Right ventricle myocardium superior (tissue), 1 donor: ENCODE measurements at places on chromosomes 1 and 21.

GRCh38 chr1:172883387-172883791, 167.4 kb downstream of the TNFSF18 start:
- DNase-seq = no peak

DNA sequence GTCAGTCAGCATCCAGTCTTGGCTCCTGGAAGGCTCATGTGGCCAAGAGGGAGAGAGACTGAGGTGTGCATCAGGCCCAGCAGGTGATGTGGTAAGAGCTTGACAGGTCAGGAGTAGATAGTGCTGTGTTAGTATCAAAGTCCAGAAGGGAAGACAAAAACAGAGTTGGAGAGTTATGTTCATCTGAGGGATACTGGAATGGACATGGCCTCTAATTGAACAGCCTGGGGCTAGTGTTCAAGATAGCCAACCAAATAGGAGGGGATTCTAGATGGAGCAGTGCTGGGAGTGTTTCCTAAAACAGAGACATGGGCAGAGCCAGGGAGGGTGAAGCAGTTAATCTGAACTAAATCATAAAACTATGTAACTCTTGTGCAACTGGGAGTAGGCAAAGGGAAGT, 120.7 kb upstream of the MARK1 start:
- no peak for DNase-seq

DNA sequence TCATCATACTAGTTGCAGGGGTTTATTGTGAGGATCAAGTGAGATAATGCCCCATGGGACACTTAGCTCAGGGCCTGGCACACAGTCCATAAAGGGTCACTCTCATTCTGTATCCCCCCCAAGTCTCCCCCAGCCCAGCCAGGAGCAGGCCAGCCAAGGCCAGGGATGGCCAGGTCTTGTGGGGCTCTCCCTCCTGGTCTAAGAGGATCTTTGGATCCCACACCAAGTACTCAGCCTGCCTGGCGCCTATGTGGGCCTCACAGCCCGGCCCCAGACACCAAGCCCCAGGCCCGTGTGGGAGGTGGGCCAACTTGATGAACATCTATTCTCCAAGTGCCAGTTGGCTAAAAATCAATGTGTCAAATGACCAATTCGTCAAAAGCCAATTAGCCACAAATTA, 117.8 kb downstream of the GLIS1 start:
- DNase-seq = no peak

DNA sequence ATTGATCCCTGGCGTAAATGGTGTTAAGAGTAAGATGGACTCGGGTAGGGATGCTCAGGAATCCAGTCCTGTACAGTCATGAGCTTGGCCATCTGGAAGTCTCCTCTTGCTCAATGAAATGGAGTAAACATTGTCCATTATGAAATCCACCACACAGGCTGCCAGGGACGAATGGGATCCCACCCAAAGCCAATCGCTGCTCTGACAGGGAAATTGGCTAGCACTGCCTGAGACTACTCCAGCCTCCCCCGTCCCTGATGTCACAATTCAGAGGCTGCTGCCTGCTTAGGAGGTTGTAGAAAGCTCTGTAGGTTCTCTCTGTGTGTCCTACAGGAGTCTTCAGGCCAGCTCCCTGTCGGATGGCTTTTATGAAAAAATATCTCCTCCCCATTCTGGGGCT, at the start of gene HSD11B1:
TSS of gene HSD11B1 (plus strand) at position 263 of the 400 bp plus-strand sequence. CDS start at position 360, 97 bp downstream.
- DNase-seq = peak; percentile 85

GRCh38 chr1:111446967-111447892, 1.8 kb downstream of the WDR77 start:
- DNase-seq = no peak

GRCh38 chr1:44662683-44663030, 11.6 kb downstream of the TMEM53 start:
- no peak for DNase-seq

- no peak for DNase-seq
Observed at GRCh38 chr1:62962014-62962812, 178.3 kb downstream of the ATG4C start.

GRCh38 chr1:96552451-96552850, 169.1 kb upstream of the PTBP2 start:
- DNase-seq = no peak

DNA sequence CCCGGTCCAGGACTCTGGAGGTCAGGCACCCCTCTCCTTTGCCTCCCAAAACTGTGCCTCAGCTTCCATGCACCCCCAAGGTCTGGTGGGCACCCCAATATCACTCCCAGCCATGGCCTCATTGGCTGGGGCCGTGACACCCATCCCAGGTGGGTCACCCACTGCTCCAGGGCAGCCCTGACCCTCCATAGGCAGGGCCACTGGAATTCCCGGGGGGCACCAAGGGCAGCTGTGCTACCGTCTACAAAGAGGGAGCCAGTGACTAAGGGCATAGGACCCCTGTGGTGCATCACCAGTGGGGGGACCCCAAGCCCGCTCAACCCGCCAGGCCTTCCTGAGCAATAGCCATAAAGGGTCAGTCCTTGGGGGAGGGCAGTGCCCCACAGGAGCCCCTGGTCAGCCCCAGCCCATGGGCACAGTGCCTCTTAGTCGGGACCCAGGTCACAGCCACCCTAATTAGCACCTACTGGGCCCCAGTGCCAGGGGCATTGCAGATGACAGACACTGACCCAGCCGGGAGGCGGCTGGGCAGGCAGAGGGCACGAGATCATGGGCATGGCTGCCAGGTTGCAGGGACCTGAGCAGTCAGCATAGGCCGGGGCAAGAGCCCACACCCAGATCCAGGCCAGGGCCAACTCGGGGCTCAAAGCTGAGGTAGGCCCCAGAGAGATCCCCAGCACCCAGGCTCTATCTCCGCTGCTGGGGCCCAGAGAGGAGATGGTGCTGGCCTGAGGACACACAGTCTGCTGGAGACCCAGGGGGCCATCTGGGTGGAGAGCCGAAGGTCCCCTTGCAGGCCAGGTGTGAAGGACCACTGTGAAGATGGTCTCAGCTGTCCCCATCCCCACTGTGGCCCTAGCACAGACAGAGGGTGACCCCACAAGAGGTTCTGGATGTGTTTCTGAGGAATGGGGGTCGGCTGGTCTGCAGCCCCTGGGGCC, 19.0 kb upstream of the ARF1 start:
- no peak for DNase-seq

DNA sequence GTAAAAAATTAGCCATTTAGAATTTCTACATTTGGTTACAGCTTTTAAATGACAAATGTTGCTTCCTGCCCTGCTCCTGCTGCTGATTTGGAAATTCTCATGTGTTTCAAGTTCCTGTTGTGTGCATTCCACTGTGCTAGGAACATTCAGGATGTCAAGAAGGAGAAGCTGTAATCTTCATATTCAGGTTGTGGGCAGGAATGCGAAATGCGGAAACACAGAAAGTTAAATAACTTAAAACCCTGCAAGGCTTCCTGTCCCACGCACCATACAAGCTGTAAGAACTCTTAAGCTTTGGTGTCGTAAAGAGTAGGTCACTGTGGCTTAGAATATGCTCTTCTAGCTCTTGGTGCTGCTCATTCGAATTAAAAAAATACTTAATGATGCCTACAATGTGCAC, 52.6 kb downstream of the S100B start:
- no peak for DNase-seq
